Large intestine (tissue), 12 donors: ENCODE measurements at places on chromosomes 4 and X. TPM values are rescaled to one million over a fixed set of nuclear protein-coding genes. Genes with fewer than 3 reads are reported as not detected.

- DNase-seq = no peak
Measured at GRCh38 chrX:16606142-16606720, 43.7 kb upstream of the S100G start.

DNA sequence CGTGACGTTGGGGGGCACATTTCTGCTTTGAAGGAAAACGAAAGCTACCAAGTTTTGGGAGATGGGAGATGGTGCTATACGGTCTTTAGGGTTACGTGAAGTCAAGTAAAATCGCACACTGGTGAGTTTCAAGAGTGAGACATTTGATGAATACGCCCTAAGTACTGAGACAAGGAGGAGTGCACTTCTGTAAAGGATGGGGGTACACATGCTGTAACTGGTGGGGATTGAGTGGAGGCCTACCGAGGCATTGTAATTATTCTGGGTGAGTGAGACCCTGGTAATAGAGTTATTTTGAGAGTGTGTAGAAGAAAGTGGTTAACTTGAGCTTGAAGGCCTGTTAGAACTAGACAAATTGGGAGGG is 536 bp downstream of the SH3BGRL start:
- DNase-seq = no peak

DNA sequence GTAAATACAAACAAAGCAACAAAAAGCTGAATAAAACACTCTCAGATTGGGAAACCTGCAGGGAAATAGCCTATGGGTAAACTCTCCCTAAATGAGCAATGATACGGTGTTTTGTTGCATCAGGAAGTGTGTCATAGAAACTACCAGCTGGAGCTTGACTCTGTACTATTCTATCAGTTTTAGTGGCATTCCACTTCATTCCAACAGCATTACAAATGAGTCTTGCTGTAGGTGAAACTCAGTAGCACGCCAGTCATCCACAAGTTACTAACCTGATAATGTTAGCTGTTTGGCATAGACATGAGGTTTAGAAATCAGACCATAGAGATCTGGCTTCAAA is 24.9 kb downstream of the FGFBP1 start:
- DNase-seq = no peak

- DNase-seq = no peak
Measured at GRCh38 chr4:125011646-125012045, 299.1 kb upstream of the ANKRD50 start.

- no peak for DNase-seq
Measured at GRCh38 chr4:91113130-91113706, 986.0 kb downstream of the CCSER1 start.

DNA sequence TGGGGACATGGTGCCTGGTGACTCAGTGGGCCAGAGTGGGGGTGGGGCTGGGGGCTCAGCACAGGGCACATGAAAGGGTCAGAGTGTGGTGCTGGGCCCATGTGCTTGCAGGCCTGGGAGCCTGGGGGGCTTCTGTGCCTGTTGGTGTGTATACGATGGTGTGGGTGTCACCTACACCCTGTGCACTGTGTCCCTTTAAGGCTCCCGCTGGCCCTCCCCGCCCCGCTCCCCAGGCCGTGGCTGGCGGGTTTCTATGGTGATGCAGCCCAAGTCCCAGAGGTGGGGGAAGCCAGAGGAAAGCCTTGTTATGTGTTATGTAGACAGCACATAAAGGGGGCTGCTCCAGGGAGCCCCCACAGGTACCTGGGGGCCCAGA is 5.5 kb downstream of the L1CAM start:
- no peak for DNase-seq

DNA sequence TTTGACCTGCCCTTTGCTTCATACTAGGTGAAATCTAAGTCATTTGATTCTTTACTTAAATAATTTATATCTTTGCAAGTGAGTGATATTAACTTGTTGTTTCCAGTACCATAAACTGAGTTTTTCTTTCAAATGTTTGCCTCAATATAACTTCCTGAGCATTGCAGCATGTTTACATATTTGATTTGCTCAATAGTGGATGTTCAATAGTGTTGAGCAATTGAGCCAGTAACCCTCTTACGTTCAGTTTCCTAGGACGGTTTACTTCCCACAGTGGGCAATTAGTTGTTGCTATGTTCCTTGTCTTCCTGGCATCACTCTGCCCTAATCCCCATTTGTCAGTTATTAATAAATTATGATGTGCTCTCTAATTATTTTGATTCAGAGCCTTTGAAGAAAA is 278.5 kb downstream of the EPHA5 start:
- no peak for DNase-seq

- DNase-seq = no peak
Measured at GRCh38 chr4:186693159-186693815, 30.4 kb downstream of the FAT1 start.

Gene DCLK2
- 7.1 TPM for polyA plus RNA-seq

Gene PDZD11
- polyA plus RNA-seq = 48.6 TPM

Gene CENPVL2
- 0.19 TPM for polyA plus RNA-seq

Gene HOPX
- polyA plus RNA-seq = 28.5 TPM

Gene PCDH7
- polyA plus RNA-seq = 9.3 TPM

Gene CCDC158
- 0.52 TPM for polyA plus RNA-seq
